ENCODE measurements at places on chromosomes 11 and 22.

- DNase-seq = no peak
Observed at GRCh38 chr11:108009497-108010370, 1.0 kb downstream of the CUL5 start.

DNA sequence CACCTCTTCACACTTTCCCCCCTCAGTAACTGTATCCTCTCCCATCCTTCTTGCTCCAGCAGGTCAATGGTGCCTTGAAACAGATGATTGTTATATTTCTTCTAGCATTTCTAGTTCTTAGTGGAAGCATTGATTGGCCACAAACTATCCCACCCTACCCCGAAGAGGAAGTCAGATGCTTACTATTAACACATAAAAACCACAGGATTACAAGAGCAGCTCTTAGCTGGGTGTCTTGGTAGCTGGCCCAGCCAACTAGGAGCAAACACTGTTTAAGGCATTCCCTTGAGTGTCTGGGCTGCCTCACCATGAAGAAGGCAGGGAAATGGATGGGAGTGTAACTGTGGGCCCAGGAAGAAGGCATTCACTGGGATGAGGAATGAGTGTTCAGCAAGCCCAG, 176.6 kb downstream of the GRIK4 start:
- DNase-seq = no peak

GRCh38 chr11:72805216-72805615, 9.0 kb upstream of the ATG16L2 start:
- no peak for DNase-seq

- no peak for DNase-seq
Observed at GRCh38 chr22:17237038-17237668, 17.9 kb upstream of the ADA2 start.

GRCh38 chr11:10139656-10140055, 154.4 kb downstream of the SBF2 start:
- no peak for DNase-seq

DNA sequence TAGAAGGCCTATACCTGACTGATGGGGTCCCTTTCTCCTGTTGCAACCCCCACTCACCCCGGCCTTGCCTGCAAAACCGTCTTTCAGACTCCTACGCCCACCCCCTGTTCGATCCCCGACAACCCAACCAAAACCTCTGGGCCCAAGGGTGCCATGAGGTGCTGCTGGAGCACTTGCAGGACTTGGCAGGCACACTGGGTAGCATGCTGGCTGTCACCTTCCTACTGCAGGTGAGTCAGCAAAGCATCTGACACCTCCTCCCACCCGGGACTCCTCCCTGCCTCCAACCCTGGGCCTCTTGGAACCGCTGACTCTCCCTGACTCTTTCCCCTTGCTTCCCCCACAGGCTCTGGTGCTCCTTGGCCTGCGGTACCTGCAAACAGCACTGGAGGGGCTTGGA, 1.2 kb downstream of the ROM1 start:
- DNase-seq = no peak

GRCh38 chr22:26064048-26064447, 105.2 kb upstream of the SEZ6L start:
- no peak for DNase-seq

DNA sequence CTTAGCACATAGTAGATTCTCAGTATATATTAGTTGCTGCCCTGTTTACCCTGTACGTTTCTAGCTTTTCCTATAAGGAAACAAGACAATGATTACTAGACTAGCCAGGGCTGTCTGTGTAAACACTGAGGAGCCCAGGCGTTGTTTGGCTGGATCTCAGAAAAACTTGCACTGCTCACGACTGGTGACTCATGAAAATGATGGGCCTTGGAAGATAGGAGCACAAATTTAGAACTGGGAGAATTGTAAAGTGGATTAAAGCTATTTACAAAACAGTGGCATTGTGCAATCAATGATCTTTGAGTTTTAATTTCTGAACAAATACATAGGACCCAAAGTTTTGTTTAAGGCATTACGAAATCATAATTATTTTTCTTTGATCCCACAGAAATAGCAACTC, 276.9 kb downstream of the FAM76B start:
- DNase-seq = peak; percentile 74

DNA sequence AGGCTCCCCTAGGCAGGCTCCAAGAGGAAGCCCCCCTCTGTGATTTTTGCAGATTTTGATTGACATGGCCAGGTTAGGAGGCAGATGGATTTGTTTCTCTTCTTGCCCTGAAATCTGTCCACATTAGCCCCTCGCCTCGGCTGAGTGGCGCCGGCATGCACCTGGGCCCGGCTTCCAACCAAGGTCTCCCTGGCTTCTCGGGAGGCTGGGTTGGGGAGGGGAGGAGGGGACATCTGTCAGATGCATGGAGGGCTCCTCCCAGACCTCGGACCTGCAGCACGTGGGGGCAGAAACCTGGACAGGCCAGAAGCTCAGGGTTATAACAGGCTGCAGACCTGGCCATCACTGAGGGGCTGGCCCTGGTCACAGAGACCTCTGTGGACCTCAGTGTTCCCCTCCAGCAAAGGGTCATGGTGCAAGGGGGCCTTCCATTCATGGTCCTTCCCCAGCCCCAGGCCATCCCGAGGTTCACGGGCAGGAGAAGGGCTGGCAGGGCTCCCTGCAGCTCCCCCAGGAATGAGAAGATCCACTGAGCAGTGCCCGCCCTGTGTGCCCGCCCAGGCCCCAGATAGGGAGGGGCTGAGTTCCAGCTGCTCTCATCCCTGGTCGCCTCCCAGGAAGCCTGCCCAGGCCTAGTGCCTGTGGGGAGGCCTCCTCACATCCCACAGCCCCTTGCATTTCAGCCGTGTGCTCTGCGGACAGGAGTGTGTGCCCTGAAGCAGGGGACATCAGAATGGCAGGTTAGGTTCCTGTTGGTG, 747.8 kb downstream of the BRD1 start:
- DNase-seq = no peak

DNA sequence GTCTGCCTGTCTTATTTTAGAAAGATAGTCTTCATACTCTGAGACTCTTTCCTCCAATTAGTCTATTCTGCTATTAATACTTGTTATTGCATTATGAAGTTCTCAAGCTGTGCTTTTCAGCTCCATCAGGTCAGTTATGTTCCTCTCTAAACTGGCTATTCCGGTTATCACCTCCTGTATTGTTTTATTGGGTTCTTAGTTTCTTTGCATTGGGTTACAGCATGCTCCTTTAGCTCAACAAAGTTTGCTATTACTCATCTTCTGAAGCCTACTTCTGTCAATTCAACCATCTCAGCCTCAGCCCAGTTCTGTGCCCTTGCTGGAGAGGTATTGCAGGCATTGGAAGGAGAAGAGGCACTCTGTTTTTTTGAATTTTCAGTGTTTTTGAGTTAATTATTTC, 21.0 kb upstream of the OR5AK2 start:
- no peak for DNase-seq

- DNase-seq = no peak
Observed at GRCh38 chr11:87122852-87123251, 85.1 kb downstream of the TMEM135 start.

DNA sequence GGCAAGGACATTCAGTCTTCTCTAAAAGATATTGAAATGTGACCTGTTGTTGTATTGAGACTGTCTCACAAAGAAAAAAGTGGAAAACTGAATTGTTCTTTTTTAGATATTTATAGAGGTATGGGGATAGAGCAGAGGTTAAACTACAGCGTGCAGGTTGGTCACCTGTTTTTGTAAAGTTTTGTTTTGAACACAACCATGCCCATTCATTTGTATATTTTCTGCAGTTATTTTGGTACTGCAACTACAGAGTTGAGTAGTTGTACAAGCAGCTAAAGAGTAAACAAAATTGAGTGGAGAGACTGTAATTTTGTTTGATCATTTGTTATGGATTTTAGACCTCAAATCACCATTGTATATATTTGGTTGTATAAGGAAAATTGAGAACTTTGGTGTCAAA, 11.3 kb downstream of the EED start:
- no peak for DNase-seq

DNA sequence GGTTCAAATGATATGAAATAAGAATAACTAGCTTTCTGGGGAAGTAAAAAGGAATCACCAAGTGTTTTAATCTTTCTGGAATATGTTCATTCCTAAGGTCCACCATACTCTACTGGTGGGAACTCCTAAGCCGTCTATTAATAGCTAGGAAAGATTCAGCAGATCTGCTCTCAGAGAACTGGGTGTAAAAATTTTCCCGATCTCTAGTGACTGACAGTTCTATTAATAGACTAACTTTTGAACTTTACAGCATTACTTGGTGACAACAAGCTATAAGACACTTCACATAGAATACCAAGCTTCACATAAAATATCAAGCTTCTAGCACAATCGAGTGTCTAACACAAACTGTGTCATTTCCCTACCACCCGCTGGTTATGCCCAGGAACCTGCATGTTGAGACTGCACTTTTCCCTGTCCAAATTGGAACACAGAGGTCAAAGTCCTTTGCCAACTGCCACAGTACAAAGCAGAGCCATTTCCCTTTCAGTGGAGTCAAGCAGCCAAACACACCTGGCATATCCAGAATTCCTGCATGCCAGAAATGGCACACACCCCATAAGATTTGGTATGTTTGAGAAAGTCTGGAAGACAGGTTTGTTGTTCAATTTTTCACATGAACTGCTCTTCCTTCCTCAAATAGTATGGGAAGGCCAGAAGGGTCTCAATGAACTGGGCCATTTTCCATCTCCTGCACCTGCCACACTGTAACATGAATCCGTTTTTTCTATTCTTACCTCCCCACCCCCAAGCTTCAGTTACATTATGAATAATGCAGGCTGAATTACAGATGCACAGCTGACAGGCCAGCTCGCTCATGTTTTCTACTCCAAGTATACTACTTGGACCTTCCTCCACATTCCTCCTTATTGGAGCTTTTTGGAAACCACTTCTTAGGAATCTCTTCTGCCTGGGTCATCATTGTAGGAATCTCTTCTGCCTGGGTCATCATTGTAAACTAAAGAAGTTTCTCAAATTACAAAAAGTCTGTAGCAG, 3.7 kb downstream of the OSBP start:
- no peak for DNase-seq

DNA sequence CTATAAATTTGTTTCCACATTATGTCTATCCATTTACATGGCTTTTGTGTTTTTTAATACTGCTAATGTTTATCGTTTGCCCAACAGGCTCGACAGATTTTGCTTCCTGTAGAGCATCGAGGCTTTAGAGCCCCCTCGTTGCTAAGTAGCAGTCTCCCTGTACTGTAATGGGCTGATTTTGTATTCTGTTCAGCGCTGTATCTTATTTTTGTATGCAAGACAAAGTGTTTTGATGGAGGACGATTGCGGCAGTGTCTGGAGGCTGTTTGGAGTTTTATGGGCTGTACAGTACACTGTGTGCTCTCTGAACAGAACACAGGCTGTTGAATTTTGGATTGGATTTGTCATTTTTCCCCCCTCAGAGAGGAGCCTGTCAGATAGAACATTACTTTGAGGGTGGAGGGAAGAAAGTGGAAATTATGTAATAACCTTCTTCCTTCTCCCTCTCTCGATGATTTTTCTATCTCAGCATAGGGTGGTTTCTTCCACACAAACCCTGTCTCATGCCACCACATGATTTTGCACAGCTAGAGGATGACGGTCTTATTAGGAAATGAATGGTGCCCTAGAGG, 104.4 kb downstream of the ZBTB16 start:
- peak; percentile 85 for DNase-seq

- DNase-seq = no peak
Observed at GRCh38 chr11:94447149-94447548, 45.9 kb upstream of the GPR83 start.

DNA sequence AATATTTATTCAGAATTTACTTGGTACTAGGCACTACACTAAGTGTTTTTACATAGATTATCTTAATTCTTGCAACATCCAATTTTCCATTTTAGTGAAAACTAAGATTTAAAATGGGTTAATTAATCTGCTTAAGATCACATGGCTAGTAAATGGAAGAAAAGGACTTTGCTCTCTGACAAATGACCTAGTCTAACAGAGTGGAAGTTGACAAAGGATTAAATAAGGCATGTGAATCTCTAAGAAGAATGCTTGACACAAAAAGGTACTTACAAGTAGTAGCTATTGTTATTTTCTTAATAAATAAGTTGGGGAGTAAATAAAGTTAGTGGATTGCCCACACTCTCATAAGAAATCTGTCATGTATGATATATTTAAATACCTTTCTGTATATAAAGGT, 584.8 kb downstream of the DLG2 start:
- no peak for DNase-seq

DNA sequence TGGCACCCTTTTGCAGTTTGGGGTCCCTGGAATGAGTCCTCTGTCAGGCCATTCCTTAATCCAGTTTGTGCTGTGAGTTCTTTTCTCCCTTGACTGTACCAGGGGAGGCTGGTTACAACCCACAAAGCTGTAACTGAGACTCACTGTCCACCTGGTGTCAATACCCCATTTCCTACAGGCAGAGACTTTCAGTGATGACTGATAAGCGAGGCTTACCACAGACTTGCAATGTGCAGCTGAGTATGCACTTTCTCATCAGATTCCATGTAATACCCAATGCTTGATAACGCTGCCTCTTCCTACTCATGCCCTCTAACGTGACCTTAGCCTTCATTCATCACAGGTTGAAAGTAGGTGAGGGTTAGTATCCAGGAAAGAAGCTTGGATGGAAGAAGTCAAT, 120.1 kb downstream of the INSC start:
- DNase-seq = no peak

DNA sequence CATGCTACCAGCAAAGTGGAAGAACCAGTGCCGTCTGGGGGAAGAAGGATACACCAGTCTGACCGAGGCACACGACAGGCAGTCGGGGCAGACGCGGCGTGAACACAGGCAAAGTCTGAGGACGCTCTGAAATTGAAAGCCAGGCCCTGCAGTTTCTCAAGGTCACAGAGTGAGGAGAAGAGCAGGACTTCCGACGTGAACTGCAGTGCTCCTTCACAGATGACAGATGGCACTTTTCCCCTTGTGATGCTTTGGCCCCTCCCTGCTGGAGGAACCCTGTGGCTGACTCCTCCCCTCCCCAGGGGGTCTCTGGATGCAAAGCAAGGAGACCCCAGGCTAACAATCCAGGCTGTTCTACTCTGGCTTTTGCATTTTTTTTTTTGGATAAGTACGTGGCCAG, 19.6 kb upstream of the JAM3 start:
- DNase-seq = no peak

DNA sequence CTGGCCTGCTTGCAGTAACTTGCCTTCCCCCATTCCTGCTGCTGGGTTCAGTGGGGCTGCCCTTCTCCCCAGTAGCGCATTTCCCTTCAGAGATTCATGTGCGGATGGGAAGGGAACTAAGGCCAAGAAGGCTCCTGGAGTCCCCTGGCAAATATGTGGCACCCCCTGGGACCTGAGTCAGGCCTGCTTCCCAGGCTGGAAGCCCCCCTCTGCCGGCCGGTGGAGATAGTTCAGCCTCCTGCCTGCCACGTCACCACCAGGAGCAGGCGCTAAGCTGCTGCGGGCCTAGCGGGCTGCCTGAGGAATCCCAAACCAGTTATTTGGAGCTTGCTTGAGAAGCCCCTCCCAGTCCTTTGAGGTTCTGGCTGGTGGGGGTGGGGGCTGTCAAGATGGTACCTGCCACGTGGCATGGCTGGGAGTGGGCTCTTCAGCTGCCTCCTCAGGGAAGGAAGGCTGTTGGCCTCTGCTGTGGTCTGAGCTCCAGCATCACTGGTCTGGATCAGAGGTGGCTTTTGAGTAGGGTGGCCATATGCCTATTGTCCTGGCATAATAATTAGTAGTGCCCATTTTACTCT, 2.0 kb downstream of the SERPINH1 start:
- peak; percentile 84 for DNase-seq
